T-helper 9 cell (primary cell): ENCODE measurements at places on chromosomes 1 and 21.

GRCh38 chr1:92768915-92769314, 16.0 kb downstream of the EVI5 start:
- DNase-seq, result no peak

DNA sequence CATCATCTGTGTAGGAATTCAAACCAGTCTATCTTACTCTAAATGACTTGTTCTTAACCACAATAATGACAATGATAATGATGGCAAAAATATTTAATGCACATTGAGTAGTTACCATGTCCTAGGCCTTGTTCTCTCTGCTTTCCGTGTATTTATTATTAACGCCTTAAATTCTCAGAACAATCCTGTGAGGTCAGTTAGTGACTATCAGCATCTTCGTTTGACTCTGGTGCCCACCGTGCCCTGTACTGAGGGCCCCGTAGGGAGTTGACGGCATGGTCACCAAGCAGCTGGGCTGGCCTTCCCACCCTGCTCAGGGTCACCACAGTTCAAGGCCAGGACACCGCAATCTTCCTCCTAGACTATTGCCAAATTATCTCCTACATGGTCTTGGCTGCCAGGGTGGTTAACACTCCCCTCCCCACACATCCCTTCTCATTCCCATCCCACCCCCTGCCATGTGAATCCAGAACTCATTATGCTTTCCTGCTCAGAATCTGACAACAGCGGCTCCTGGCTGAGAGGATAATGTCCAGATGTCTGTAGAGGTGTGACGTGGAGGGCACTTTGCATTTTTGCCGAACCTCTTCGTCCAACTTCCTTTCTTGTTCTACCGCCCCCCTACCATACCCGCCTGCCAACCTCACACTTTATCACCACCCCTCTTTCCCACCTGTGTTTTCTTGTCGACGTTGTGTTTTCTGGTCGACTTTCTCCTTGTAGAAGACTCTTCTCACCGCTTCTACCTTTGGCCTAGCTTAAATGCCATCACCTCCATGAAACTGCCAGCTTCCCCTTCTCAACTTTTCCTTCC, 33.4 kb downstream of the IGFN1 start:
- no peak for DNase-seq

- DNase-seq, result no peak
Measured at GRCh38 chr1:228783418-228784040, 48.2 kb downstream of the RHOU start.

DNA sequence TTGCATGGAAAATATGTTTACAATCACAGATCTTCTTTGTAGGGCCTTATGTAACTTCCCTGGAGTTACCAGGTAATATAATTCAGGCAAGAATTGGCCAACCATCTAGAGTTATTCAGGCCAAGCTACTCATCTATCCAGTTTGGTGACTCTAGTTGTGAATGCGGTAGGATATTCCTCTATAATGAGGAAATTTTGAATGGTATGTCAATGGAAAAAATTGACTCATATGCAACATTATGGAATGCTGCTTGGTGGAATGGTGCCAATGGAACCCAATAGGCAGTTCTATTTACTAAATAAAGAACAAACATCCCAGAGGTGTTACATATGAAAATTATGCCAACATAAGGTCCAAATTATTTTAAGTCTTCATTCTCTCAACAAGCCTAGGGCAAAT, 5.6 kb upstream of the TNFSF18 start:
- no peak for DNase-seq

GRCh38 chr1:204131978-204132377, 19.9 kb downstream of the ETNK2 start:
- DNase-seq, result no peak

DNA sequence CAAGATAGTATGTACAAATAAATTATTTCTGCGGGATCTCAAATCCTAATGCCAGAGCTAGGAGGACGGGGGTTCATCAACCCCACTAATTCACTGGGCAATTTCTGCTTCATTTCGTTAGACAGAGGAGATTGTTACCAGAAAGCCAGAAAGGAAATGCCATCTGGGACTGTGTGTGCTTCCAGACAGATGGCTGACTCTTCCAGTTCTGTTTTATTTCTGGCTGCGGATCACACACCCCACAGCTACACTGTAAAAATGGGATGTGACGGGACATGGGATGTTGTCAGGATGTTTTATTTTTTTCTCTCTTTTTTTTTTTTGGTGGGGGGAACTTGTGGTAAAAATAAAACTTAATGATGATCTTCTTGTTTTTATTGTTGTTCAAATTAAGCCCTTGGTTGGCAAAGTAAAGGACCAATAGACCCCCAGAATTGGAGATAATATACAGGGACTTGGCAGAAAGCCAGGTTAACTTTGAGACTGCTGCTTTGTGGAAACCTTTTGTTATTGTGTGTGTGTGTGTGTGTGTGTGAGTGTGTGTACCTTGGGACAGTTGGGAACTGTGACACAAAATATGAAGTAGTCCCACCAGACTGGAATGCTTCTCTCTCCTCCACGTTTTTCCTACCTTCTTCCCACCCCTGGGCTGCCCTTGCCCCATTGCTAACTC, 114.5 kb downstream of the NUF2 start:
- DNase-seq, result no peak

DNA sequence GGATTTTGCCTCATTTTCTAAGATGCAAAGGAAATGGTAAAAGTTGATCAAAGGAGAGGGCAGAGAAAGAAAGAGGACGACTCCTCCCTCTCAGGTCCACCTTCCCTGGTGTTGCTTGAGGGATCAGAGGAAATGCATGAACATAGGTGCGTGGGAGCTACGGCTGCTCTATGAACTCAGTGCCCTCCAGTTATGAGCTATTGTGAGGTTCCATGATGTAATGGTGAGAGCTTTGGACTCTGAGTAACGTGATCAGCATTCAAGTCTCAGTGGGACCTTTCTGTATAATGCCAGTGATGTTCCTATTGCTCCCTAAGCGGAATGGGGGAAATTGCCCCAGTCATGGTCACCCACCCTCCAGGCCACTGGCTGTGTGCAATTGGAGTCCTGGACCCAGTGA, 25.9 kb upstream of the NBPF3 start:
- no peak for DNase-seq

DNA sequence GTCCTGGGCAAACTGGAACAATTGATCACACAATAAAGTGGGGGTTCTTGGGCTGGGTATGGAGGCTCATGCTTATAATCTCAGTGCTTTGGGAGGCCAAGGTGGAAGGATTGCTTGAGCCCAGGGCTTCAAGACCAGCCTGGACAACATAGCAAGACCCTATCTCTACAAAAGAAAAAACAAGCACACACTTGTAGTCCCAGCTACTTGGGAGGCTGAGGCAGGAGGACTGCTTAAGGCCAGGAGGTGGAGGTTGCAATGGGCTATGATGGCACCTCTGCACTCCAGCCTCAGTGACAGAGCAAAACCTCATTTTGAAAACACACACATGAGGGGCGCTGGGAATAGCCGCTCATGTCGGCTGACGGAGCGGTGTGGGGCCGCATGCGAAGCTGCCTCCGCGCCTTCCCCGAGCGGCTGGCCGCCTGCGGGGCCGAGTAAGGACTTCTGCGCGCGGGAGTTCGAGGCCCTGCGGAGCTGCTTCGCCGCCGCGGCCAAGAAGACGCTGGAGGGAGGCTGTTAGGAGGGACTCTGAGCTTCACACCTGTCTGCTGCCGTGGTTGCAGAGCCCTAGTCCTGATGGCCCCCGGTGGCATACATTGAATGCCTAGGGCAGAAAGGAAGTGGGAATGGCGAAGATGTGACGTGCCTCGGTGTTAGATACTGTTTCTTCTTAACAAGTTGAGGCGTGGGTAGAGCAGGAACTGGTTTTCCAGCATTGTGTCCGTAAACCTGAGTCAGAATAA, 59.5 kb downstream of the ACBD3 start:
- DNase-seq, result no peak

DNA sequence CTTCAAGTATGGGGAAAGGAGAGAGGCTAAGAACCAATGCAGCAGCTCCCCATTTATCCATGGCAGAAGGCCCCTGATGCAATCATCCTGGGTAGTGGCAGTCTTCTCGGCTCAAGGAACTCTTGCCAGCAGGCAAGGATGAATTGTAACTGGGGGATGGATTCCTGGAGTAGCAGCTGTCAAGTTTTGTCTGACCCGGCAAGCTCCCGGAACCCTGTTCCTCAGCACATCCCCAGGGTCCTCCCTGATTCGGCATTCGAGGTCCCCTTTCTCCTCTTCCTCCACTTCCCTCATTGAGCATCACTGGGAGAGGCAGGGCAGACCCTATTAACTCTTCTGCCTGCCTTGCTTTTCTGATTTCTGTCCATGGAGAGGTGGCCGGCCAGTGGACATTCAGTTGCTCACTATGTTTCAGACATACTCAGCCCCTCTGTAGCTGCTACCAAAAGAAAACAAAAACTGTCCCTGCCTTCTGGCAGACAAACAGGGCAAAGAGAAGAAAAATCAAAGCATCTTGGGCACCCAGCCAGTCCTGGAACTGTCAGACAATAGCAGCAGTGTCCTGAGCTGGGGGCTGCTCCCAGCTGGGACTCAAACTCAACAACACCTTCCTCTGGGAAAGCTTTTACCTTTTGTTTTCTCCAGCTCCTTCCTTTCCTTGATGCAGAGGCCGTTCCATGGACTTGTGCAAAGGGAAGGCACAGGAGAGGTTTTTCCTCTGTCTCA, 5.6 kb upstream of the PTCH2 start:
- DNase-seq, result no peak

- no peak for DNase-seq
Measured at GRCh38 chr1:14968251-14968851, 185.2 kb upstream of the TMEM51 start.

- no peak for DNase-seq
Measured at GRCh38 chr1:34743775-34744174, 11.1 kb upstream of the GJB5 start.
